ENCODE measurements at places on chromosomes 13 and 19.

GRCh38 chr13:36820222-36820621 is 1.2 kb downstream of the RFXAP start:
- no peak for DNase-seq

DNA sequence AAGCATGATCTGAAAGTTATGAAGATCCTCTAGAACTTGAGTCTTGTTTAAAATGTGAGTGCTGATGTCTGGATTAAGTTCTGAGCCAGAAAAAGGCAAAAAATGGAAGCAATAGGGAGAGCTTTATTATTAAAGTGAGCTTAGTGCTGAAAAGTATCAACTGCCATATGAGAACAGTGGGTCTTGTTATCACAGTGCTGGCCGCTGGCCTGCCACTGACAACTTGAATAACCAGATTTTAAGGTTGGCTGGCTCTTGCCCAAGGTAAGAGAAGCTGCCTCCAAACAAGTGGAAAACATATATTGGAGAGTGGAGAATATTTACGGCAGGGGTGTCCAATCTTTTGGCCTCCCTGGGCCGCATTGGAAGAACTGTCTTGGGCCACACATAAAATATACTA is 33.9 kb downstream of the NUFIP1 start:
- no peak for DNase-seq

DNA sequence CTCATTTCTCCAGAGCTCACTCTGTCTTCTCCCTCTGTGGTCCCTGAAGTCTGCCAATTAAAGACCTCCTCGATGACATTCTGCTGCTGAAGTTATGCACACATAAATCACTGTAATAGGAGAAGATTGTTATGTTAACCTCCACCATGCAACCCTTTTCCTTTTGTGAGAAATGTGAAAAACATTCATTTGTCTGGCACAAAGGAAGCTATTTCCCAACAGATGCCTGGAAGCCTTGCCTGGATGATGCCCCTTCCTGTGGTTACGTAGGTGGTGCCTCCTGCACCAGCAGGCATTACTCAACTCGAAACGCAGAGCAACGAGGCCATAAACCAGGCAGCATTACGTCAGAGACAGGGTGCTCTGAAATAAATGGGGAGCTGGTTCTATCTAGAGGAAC is 327.4 kb upstream of the ZNF507 start:
- DNase-seq, result no peak

DNA sequence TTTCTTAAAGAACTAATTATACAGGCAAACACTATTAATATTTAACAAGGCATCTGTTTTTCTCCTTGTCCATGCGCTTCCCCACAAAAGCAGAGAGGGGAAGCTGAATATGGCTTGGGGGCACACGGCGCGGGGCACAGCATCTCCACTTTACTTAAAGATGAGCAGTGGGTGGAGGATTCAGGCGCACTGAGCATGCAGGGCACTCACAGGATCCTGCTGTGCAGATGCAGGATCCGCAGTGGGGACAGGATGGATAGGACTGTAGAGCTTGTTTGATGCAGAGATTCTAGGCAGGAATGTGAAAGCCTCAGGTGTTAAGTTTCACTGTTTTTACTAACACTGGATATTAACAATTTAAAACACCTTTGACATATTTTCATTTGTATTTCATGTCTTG is 43.3 kb downstream of the ATP11A start:
- no peak for DNase-seq

- no peak for DNase-seq
These were observed 25.0 kb upstream of the NCCRP1 start for GRCh38 chr19:39171479-39172465.
